ENCODE measurements at places on chromosomes 6 and 20.
A peak's percentile ranks its signal among the peaks of the same experiment; 100 is the strongest.

GRCh38 chr6:35419417-35419816 is 32.7 kb upstream of the FANCE start:
- peak; percentile 70 for DNase-seq

DNA sequence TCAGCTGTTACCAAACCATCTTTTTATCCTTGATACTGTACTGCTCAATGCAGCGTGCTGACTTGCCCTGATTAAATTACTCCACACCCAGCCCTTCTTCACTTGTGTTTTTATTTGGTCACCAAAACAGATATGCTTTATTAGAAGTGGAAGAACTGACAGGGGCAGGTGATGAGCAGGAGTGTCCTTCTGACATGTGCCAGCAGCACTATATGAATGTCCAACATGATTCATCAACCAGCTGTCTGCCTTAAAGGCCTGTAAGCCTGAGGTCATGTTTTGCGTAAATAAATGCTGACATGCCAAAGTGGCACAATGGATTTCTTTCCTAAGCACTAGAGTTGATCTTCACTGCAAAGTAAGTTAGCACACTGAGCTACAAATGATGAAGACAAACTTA is 15.4 kb downstream of the POPDC3 start:
- peak; percentile 51 for DNase-seq

GRCh38 chr6:68087399-68088133 is 547.5 kb upstream of the ADGRB3 start:
- DNase-seq = peak; percentile 35

DNA sequence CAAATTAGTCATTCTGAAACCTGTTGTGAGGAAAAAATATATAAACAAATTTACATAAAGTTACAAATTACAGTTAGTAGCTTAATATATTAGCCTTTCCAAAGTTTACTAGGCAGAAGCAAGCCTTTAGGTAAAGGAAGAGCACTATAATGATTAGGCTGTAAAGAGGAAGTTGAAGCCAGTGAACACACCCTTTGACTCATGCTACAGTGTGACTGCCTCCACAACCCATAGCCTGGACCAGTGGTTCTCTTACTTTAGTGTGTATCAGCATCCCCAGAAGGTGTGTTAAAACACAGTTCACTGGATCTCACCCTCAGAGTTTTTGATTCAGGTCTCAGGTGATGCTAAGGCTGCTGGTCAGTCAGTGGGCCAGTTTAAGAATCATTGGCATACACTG is 91.4 kb upstream of the DEFB112 start:
- no peak for DNase-seq

GRCh38 chr20:22379472-22379871 is 204.9 kb downstream of the FOXA2 start:
- no peak for DNase-seq

DNA sequence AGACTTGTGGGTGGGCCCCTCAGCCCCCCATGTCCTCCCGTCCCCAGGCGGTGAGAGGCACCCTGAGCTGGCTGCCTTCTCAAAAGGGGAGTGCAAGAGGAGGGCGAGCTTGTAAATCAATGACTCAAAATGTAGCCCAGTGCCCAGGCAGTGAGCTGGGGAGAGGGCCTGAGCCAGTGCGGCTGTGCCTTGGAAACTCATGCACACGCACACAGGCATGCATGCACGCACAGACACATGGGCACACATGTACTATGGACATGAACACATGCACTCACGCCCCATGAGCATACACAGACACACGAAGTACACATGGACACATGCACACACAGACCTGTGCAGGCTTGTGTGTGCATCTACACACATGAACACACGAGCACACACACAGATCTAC is 133.5 kb downstream of the TAF4 start:
- DNase-seq = no peak

GRCh38 chr6:82268301-82268846 is 20.8 kb upstream of the IBTK start:
- DNase-seq = no peak
